Posterior vena cava (tissue), 2 donors: ENCODE measurements at places on chromosomes 7 and 10. TPM values are rescaled to one million over a fixed set of nuclear protein-coding genes. Genes with fewer than 3 reads are reported as not detected.

Gene TEX36
- total RNA-seq: not detected

Gene AKR1D1
- total RNA-seq: not detected

Gene INMT
- total RNA-seq: 83.8 TPM

- no peak for DNase-seq
Measured at GRCh38 chr10:96695366-96695765, 24.9 kb downstream of the PIK3AP1 start.

DNA sequence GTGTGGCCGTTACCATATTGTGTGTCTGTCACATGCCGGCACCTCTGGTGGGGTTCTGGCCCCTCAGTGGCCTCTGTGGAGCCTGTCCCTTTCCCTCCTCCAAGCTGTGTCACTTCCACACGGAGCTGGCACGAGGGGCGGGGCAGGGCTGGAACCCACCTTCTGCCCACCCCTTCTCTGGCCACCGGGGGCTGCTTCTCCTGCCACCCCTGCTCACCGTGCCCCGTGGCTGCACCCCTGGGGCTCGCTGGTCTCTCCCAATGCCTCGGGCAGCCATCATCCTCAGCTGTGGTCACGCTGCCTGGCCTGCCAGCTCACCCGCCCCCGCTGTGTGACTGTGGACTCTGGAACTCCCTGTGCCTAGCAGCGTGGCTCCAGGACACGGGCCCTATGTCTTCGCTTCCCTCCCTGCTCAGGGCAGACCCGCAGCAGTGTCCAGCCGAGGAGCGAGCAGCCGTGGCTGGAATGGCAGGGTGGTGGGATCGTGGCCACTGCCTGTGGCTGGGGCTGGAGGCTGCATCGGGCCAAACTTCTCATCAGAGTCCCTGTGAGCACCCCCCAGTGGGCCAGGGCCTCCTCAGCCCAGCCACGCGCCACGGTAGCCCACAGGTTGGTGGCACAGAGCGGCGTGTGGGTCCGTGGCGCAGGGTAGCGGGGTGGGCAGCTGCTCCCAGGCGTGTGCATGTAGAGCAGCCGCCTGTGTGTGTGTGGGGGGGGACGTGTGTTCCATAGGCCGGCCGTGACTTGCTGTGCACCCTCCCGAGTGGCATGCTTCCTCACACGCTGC is 8.1 kb downstream of the TTYH3 start:
- DNase-seq: peak; percentile 79

DNA sequence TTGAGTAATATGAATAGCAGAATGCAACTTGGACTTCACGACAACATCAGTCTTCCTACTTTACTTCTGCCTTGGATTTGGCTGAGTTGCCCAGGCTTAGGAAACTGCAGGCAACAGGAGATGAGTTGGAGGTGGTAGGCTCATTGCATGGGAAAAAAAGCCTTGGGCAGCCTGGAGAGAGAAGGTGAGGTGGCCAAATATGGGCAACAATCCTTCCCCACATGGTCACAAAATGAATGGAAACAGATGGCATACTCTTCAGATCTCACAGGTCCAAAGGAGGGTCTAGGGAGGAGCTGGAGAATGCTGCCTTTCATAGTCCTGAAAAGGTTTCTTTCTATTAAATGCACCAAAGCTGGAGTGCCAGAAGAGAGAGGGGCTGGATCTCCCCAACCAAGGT is 128.6 kb upstream of the AOAH start:
- no peak for DNase-seq

DNA sequence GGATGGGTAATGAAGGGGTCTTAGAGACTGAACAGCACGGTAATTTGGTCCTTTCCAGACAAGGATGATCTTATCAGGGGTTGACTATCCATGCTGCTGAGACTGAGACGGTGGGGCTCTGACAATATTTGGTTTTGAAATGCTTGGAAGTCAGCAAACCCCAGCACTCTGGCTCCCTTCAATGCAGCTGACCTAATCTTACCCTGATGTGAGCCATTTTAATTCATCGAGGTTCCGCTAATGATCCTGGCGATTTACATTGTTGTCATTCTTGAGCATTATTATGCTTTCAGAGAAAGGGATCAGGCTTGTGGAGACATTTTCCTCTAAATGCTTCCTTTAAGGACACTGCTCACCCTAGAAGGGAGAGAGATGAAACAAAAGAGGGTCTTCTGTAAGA is 114.6 kb upstream of the BMPER start:
- no peak for DNase-seq

GRCh38 chr7:33076737-33077136 is 14.2 kb upstream of the NT5C3A start:
- no peak for DNase-seq

- peak; percentile 85 for DNase-seq
Measured at GRCh38 chr10:44385026-44385695, at the start of gene CXCL12. Gene CXCL12 (minus strand): TSS chr10:44385097. CDS start chr10:44385005, 92 bp downstream.

GRCh38 chr7:154792436-154793055 is 210.4 kb downstream of the PAXIP1 start:
- DNase-seq: no peak
